ENCODE measurements at places on chromosomes 16 and 17.

DNA sequence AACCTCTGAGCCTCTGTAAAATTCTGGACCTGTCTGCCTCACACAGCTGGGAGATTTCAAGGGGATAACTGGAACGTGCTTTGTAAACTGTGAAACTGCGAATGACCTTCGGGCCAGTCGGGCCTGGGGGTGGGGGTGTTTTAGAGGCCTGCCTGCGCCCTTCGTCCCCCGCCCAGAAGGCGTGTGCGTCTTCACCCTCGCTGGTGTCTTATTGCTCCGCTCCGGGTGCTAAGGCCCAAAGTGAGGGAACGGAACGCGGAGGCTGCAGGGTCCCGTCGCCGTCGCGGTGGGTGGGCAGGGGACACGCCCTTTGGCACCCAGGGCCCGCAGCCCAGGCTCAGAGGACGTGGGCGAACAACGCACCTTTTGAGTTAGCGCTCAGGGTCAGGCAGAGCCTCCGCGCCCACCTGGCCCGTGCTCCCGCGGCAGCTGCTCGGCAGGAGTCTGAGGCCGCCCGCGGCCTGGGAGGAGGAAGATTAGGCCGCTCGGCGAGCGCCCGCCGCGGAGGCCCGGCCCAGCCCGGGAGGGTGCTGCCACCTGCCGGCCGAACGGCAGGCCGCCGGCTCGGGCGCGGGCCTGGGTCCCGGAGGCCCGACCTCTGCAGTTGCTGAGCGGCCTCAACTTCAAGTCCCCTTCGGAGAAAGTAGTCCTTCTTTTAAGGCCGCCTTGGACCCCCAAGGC, 29.7 kb downstream of the DCAKD start:
- DNase-seq = peak; percentile 15

- DNase-seq = no peak
Measured at GRCh38 chr17:27846042-27846655, 45.8 kb upstream of the NOS2 start.

DNA sequence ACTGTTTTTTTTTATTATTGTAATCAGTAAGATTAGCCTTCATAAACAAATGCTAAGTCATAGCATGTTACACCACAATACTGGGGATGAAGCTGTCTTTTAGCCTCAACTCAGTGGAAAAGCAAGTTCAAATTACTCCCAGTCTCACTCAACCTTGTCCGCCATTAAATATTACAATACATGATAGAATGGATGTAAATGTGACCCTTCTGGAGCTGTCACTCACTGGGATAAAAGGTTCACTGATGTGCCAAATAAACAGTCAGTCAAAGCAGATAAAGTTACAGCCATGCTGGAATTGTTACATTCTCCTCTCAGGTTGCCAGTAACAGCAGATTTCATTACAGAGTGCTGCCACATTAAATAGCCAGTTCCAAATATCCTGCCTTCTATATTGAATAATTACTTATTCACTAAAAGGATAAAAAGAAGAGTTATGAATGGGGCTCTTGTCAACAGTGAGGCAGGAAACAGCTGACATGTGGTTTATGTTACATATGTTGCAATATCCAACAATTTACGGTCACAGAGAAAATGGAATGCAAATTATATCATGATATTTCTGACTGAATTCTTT, 53.4 kb downstream of the BRIP1 start:
- peak; percentile 49 for DNase-seq

DNA sequence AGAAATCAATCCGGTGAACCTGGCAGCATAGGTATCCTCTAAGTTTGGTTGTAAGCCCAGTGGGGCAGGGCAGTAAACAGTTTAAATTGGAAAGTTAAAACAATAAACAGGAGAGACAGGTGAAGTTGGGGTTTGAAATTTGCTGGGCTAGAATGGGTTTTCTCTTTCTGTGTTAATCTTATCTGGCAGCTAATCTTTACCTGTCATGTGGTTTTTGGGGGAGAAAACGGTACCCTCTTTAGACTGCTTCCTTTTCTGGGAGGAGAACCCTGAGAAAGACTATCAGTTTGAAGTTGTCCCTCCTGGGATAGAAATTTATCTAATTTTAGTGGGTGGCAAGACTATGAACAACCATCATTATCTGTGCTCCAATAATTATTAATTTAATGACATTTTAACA, 24.0 kb downstream of the CDH13 start:
- DNase-seq = no peak

GRCh38 chr17:35537601-35538141, at the start of gene SLFN12L:
TSS of gene SLFN12L (minus strand) at chr17:35537678. CDS start at chr17:35522364, 15,314 bp downstream.
- no peak for DNase-seq

DNA sequence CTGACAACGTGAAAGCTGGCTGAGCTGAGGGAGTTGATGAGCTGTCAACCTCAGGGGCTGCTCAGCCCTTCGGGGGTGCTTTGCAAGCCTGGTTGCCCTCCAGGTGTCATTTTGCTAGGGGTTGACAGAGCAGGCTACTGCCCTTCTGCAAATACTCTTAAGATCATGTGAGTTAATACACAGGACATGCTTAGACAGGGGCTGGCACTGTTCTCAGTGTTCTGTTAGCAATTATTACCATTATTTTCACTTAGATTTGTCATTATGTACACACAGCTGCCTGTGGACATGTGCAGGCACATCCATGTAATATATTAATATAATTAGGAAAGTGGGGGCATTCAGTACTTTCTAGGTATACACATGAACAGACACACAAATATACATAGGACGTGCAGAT, 554.3 kb upstream of the HSBP1 start:
- DNase-seq = no peak

- no peak for DNase-seq
Measured at GRCh38 chr16:88339930-88340754, 42.6 kb upstream of the ZNF469 start.

DNA sequence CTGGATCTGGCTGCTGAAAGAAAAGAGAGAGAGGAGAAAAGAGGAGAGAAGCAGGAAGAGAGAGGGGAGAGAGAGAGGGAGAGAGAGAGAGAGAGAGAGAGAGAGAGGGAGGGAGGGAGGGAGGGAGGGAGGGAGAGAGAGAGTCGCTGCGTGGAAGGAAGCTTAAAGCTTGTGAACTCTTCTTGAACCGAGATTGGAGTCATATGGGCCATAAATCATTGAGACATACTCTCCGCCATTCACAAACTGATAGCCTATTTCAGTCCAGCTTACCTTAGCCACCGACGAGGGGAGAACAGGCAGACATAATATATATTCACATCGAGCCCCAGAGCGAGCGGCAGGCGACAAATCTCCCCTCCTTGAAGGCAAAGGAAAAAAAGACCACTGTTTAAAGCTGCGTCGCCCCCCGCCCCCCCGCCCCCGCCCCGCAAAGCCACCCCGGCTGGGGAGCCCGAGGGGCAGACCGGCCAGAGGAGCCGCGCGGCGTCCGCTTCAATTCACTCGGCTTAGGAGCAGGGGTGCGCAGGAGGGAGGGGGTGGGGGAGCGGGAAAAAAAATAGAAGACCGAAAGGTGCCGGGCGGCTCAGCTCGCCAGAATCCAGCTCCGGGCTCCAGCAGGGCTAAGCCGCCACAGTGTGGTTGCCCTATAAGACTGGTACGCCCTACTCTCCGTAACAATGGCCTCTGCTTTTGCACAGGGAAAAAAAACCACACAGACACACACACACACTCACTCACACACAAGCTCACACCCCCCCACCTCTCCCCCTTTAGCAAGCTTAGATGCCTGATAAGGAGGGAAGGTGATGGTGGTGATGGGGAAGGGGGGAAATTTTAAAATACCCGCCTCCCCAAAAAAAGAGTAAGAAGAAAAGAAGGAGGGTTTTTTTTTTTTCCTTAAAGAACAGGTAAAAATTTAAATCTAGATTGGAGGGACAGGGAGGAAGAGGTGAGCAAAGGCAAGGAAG, 10.6 kb upstream of the HOXB2 start:
- DNase-seq = peak; percentile 46

- DNase-seq = no peak
Measured at GRCh38 chr17:72128039-72128438, 7.2 kb downstream of the SOX9 start.

- DNase-seq = no peak
Measured at GRCh38 chr17:55705847-55706246, 16.8 kb downstream of the TMEM100 start.

- DNase-seq = no peak
Measured at GRCh38 chr17:58394534-58395223, 22.7 kb downstream of the RNF43 start.

DNA sequence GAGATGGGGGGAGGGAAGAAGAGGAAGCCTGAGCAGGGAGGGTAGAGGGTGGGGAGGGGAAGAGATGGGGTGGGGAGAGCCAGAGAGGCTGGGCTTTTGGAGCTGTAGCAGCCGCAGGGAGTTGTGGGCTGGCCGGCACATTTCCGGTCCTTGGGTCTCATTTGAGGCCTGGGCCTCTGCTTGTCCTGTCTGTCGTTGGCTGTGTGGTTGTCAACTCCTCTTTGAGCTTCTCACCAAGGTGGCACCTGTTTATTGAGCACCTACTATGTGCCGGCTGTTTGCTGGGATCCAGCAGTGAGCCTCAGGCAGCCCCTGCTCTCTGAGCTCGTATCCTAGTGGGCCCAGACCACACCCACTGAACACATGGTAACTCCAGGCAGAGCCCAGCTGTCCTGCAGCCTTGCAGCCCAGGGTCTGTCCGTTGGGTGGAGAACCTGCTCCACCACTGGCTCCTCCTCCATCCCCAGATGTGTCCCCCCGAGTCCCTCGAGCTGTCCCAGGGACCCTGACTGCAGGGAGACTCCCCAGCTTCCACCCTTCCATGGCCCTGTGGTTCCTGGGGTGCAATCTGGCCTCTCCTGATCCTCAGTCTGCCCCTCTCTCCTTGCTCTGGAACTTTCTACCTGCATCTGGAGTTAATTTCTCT, 164.9 kb downstream of the IRF8 start:
- DNase-seq = no peak

- no peak for DNase-seq
Measured at GRCh38 chr16:1012722-1013592, 31.4 kb downstream of the SOX8 start.

DNA sequence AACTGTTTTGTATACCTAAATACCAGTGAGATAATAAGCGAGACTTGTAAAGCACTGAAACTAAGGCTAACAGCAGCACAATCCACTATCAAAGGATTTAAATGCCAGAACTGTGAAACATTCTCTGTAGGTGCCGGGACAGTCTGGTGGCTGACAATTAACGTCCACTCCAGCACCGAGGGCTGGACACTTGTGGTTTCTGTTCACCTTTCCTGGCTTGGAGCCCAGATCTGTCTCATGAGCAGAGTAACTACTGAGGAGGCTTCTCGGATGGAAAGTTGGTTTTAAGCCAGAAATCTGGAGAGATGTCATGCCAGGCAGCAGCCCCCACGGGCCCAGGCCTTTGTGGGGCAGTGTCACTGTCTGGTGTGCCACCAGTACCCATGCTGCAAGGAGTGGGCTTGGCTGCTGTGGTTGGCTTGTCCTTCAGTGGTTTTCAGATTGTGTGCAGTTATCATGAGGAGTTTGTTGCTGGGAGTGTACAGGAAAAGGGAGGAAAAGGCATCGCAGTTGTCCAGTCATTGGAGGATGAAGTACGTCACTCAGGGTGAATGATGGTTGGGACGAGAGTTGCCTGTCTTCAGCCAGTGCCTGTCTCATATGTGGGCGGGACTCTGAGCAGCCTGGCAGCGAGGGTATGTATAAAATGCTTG, 35.5 kb downstream of the UBN1 start:
- DNase-seq = peak; percentile 46

DNA sequence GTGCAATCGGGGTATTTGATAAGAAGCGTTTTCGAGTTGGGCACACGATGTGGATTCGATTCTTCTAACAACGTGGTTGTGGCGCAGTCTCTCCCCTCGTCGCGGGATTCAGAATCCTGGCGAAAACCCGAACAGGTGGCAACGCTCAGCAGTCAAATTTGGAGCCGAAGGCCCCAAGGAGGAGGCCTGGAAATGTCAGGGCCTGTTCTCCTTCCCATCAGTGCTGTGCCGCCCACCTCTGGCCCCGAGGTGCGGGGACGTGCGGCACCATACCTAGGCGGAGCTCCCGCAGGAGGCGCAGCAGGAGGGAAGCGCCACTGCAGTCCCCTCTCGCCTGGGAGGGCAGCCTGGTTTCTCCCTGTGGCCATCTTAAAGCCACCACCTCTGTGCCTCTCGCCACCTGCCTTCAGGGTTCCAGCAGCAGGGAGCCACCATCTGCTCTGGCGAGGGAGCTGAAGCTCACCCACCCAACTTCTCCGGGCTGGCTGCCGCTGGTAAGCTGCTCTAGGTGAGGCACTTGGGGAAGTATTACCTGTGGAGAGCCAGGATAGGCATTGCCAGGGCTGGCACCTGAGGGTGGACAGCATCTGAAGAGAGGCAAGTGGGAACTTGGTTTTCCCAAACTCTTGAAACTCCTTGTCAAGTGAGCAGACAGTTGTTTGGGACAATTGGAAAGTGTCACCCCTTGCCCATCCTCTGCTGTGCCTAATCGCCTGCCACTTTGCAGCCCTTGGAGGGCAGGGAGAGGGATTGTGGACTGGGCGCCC, 2.6 kb upstream of the AATF start:
- DNase-seq = no peak

GRCh38 chr17:62705778-62706597, 78.5 kb downstream of the MRC2 start:
- no peak for DNase-seq

DNA sequence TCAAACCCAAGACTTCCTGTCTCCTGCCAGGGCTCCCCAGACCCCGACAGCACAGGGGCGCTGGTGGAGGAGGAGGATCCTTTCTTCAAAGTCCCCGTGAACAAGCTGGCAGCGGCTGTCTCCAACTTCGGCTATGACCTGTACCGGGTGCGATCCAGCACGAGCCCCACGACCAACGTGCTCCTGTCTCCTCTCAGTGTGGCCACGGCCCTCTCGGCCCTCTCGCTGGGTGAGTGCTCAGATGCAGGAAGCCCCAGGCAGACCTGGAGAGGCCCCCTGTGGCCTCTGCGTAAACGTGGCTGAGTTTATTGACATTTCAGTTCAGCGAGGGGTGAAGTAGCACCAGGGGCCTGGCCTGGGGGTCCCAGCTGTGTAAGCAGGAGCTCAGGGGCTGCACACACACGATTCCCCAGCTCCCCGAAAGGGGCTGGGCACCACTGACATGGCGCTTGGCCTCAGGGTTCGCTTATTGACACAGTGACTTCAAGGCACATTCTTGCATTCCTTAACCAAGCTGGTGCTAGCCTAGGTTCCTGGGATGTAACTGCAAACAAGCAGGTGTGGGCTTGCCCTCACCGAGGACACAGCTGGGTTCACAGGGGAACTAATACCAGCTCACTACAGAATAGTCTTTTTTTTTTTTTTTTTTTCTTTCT, 8.1 kb downstream of the SERPINF1 start:
- no peak for DNase-seq

- DNase-seq = no peak
Measured at GRCh38 chr16:85915125-85915845, 16.3 kb downstream of the IRF8 start.
